ENCODE measurements at places on chromosomes 5 and 9.

DNA sequence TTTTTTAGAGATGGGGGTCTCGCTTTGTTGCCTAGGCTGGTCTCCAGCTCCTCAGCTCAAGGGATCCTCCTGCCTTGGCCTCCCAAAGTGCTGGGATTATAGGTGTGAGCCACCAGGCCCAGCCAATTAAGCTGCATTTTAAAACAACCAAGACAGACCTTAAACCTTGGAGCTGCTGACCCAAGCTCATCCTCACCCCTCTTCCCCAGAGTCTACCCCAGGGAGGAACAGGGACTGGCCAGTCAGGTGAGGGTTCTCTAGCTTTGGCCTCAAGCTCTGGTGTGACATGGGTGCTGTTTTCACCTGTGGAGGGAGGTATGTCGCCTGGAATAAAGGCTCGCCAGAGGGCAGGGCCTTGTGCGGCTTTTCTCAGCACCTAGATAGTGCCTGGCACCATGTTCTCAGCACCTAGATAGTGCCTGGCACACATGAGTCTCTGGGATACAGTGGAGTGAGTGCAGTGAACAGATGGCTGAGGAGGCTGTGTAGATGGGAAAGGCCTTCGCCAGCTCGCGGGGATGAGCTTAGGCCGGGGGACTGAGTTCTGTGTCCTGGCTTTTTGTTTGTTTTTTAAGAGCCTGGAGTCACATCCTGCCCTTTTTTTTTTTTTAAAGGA lies 7.4 kb downstream of the CDK9 start:
- DNase-seq: no peak

GRCh38 chr5:179313849-179314521 lies 31.3 kb downstream of the ADAMTS2 start:
- DNase-seq: peak; percentile 22

GRCh38 chr5:165328846-165329245 lies 1823.4 kb downstream of the MAT2B start:
- no peak for DNase-seq

- no peak for DNase-seq
Measured at GRCh38 chr5:79697222-79698170, 7.9 kb downstream of the CMYA5 start.
